A172 (cell line): ENCODE measurements at places on chromosomes 16 and 17. TPM values are rescaled to one million over a fixed set of nuclear protein-coding genes. Genes with fewer than 3 reads are reported as not detected.

GRCh38 chr16:21037736-21038135 is 112.9 kb downstream of the DNAH3 start:
- DNase-seq: no peak

DNA sequence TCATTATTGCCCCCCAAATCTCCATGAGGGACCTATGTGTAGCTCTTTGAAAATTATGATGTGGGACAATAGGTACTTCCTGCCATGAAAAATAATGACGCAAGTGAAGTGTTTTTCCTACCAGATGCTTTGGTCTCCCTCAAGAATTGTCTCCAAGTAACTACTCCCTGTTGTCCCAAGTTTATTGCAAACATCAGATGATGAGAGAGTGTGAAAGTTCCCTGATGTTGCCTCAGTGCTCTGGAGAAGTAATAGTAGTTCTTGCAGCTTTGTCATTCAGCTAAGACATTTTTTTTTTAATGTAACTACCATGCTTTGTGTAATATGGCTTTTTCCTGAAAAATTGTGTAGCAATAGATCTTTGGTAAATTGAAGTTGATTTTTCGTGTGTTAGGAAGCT is 20.1 kb downstream of the LPCAT2 start:
- no peak for DNase-seq

DNA sequence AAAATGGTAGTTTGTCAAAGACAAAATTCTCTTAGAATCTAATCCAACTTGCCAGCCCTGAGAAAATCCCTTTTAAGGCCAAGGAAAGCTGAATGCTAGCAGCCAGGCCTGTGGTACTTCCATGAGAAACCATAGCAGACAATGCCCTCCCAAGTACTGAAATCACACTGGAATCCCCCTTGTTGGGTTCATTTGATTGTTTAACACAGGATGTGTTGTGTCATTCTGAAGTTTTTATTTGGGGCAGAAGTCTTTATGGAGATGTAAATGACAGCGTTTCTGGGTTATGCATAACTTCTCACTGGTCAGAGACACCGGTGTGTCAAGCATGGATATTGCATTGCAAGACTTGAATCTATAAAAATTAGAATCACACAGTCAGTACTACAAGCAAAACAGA is 6.0 kb upstream of the ARL2BP start:
- no peak for DNase-seq

- no peak for DNase-seq
Observed at GRCh38 chr16:78292844-78293380, 193.5 kb downstream of the WWOX start.

Gene TBC1D3H
- total RNA-seq: not detected in 2 replicates

Gene ELMO3
- total RNA-seq: 0.24 and 0.48 TPM in 2 replicates
